ENCODE measurements at places on chromosomes 12 and 14. TPM values are rescaled to one million over a fixed set of nuclear protein-coding genes. Genes with fewer than 3 reads are reported as not detected.

DNA sequence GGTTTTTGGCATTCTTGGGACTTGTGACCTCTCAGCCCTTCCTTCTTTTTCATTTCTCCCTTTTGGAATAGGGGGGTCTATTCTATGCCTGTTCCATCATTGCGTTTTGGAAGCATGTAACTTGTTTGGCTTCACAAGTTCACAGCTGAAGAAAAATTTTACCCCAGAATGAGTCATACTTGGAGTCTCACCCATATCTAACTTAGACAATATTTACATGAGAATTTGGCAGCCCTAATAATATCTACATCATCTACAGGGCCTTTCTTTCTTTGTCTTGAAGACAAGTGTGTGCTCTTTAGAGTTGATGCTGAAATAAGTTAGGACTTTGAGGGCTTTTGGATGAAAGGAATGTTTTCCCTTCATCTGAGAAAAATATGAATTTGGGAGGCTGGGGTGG lies 1312.9 kb upstream of the FLRT2 start:
- H3K4me1 ChIP-seq: no peaks in the 10 kb centered on the region
- no peak overlapping the region for H3K27ac ChIP-seq
- H3K36me3 ChIP-seq: no peaks in the 10 kb centered on the region
- DNase-seq: no peak

DNA sequence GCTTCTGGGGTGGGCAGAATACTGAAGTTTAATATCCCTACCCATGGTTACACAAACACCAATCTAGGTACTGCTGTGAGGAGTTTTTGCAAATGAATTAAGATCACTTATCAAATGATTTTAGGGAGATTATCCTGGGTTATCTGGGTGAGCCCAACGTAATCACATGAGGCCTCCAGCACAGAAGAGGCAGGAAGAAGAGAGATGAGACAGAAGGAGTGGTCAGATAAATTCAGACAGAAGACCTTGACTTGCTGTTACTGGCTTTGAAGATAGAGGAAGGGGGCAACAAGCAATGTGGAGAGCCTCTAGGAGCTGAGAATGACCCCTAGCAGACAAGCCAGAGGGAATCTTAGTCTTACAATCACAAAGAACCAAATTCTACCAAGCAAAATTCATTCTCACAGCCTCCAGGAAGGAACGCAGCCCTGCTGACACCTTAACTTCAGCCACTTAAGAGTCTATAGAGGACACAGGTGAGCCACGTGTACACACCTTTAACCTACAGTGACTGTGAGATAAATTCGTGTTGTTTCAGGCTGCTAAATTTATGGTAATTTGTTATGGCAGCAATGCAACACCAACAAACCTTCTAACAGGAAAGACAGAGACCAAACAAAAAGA lies 49.4 kb downstream of the FERMT2 start:
- H3K27ac ChIP-seq: no peak overlapping the region
- H3K36me3 ChIP-seq: peaks cover 36% of the 10 kb centered on the region
- no peak overlapping the region for H3K4me3 ChIP-seq
- peaks cover 51% of the 10 kb centered on the region for H3K4me1 ChIP-seq
- DNase-seq: no peak
- H3K27me3 ChIP-seq: no peaks in the 10 kb centered on the region

DNA sequence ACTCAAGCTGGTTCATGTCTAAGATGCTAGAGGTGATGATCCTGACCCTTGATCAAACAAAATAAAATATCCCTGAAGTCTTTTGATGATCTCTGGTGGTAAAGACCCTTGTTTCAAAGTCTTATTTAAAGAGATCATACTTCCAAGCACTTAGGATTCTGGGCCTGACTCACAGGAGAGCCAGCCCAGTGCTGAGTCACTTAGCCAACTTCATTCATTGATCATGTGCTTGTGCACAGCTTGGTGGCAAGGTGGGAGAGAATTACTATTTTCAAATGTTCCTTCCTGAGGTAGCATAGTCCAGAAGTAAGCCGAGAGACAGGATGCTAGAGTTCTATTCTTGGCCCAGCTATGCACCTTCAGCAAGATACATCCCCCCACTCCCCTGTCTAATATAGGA lies 40.6 kb downstream of the SCN8A start:
- DNase-seq: no peak
- no peaks in the 10 kb centered on the region for H3K36me3 ChIP-seq
- peaks cover 6% of the 10 kb centered on the region for H3K4me1 ChIP-seq
- H3K27me3 ChIP-seq: no peaks in the 10 kb centered on the region
- no peak overlapping the region for H3K4me3 ChIP-seq

DNA sequence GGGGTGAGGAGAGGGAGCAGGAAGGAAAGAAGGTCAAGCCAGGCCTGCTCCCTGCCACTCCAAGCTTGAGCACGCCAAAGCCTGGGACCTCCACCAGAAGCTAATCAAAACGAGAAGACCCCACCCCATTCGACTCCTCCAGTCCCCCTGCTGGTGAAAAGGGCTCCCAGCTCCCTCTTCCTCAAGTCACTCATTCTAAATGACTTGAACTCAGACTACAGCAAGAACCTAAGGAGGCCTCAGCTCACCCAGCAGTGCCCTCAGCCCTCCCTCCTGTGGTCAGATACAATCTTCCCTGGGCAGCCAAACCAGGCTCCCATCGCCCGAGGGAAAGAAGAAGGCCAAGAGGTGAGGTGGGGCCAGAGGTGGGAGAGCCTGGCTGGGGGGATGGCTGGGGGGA lies 17.4 kb downstream of the HDAC7 start:
- H3K27ac ChIP-seq: no peak overlapping the region
- no peaks in the 10 kb centered on the region for H3K27me3 ChIP-seq
- H3K4me3 ChIP-seq: no peak overlapping the region
- no peak for DNase-seq
- H3K36me3 ChIP-seq: peaks cover 89% of the 10 kb centered on the region
- peaks cover 15% of the 10 kb centered on the region for H3K4me1 ChIP-seq

DNA sequence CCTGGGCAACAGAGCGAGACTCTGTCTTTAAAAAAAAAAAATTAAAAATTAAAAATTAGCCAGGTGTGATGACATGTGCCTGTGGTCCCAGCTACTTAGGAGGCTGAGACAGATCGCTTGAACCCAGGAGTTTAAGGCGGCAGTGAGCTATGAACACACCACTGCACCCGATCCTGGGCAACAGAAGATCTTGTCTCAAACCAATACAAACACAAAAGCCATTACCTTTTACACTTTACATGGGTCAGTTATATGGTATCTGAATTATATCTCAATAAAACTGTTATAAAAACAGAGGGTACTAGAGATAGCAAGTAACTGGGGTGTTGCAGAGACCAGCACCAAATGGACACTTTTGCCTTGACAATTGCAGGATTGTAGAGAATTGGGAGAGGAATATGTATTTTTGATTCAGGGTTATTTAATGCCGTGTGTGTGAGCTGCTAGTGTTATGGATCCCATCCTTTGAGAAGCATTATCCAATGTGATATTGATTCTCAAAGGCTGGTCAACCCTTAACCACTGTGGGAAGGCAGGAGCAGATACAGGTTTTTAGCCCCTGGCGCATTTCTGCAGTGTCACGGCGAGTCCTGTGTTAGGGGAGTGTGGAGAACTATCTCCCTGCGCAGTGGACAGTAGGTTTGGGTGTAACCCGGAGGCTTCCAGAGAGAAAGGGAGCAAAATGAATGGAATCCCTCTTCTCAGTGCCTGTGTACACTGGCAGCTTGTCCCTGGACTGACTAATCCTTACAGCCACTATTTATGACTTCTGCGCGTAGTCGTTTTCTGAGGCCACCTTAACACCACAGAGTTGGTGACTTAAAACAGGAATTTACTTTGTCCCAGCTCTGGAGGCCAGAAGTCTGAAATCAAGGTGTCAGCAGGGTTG lies 4.3 kb downstream of the PSMD9 start:
- peak overlapping the region; percentile 37 for H3K27ac ChIP-seq
- peaks cover 28% of the 10 kb centered on the region for H3K4me1 ChIP-seq
- H3K4me3 ChIP-seq: no peak overlapping the region
- no peaks in the 10 kb centered on the region for H3K27me3 ChIP-seq

GRCh38 chr12:124213666-124214347 lies 81.1 kb upstream of the RFLNA start:
- no peak overlapping the region for H3K27ac ChIP-seq
- peaks cover 26% of the 10 kb centered on the region for H3K4me1 ChIP-seq
- peak; percentile 10 for DNase-seq

DNA sequence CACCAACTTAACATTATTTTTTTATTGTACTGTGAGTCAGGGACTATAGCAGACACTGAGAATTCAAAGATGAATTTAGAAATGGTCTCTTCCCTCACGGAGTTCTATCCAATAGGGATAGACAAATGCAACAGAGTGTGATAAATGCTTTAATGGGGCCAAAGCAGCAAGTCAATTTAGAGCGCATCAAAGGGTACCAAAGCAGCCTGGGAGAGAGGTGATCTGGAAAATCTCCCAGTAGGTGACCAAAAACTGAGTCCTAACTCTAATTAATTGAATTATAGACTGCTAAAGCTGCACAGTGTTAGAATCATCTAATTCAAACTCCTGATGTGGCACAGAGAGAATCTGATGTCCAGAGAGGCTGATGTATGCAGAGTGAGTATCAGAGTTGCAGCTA lies 2.6 kb downstream of the LIN7A start:
- no peak overlapping the region for H3K4me3 ChIP-seq
- no peak overlapping the region for H3K27ac ChIP-seq
- DNase-seq: no peak

DNA sequence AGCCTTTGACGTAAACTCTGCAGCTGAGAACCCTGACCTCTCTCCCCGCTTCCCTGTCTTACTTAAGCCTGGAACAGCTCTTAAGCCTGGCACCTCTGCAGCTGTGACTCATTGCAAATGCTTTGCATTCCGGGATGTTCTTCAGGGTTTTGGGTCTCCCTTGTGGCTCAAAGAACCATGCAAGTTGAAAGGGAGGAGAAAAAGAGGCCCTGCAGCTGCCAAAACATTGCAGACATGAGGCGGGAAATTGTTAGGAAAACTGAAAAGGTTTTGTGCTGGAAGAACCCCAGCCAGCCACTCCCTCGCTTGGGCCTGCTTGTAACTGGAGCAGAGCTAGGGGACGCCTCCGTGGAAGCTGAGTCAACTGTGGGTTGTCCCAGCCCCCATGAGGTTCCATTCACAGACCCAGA lies 60.2 kb upstream of the FERMT2 start:
- no peaks in the 10 kb centered on the region for H3K36me3 ChIP-seq
- peaks cover 26% of the 10 kb centered on the region for H3K4me1 ChIP-seq
- no peak overlapping the region for H3K4me3 ChIP-seq
- H3K27ac ChIP-seq: peak overlapping the region; percentile 79
- H3K27me3 ChIP-seq: no peaks in the 10 kb centered on the region

GRCh38 chr14:32542507-32542906 lies 213.4 kb downstream of the AKAP6 start:
- H3K27me3 ChIP-seq: no peaks in the 10 kb centered on the region
- DNase-seq: no peak
- H3K36me3 ChIP-seq: no peaks in the 10 kb centered on the region

- no peak overlapping the region for H3K27ac ChIP-seq
- no peaks in the 10 kb centered on the region for H3K36me3 ChIP-seq
- H3K4me1 ChIP-seq: peaks cover 33% of the 10 kb centered on the region
- H3K4me3 ChIP-seq: no peak overlapping the region
Observed at GRCh38 chr12:62783881-62784280, 151.1 kb downstream of the PPM1H start.

DNA sequence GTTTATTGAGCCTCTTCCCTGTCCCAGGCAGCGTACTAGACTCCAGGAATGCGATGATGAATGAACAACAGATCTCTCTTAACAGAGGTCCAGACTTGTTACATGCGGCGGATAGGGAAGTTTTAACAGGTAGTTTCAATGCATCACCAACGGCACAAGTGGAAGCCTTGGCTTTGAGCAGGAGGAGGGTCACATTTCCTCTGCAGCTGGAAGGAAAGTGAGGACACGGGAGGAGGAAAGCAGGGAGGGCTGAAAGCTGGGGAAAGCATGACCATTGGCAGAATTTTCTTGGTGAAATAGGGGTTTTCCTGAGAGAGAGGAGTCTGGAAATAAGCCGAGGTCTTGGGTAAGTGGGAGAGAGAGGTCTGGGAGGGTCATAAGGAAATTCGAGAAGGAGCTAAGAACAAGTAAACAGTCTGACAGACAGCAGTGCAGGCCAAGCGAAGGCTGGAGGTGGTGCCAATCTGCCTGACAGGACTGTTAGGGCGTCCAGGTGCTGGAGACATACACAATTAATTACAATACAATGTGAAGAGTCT lies 15.4 kb downstream of the BHLHE41 start:
- DNase-seq: no peak
- H3K4me3 ChIP-seq: no peak overlapping the region
- H3K27me3 ChIP-seq: no peaks in the 10 kb centered on the region
- H3K36me3 ChIP-seq: no peaks in the 10 kb centered on the region
- H3K27ac ChIP-seq: no peak overlapping the region

DNA sequence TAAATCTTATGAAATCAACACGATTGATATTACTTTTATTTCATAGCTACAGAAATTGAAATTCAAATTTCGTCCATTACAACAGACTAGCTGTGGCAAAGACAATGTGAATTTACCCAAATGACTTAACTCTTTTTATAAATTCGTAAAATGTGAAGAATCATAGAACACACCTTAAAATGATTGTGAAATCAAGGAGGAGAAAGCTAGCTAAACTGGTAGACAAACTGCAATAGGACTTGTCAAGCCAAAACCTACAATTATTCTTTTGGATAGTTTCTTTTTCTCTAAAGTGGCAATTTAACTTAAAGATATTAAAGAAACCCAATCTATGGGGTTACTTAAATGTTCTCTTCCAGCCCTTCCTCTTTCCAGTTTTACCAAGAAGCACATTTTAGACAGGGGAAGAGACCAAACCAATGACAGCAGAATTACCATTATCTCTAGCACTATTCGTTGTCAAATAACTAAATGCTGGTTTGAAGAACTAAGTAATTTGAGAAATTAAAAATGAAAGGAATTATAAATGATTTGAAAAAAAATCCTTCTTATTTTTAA lies 807 bp upstream of the SLC16A7 start:
- H3K4me1 ChIP-seq: peaks cover 14% of the 10 kb centered on the region
- no peaks in the 10 kb centered on the region for H3K36me3 ChIP-seq
- H3K27me3 ChIP-seq: no peaks in the 10 kb centered on the region
- DNase-seq: no peak

DNA sequence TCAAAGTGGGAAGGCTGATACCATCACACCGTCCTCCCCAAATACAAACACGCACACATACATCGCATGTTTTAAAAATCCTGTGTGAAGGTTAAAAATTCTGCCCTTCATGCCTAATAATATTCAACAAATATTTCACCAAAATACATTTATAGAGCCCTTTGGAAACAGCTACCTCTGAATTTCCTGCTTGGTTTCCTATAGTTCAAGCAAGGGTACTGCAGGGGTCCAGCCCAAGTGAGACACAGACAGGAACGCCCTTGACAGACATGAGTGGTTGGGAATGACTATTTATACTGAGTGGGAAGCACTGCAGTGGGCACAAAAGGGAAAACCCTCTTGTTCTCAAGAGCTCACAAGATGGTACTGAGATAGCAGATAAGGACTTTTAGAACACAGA lies 51.0 kb downstream of the ST8SIA1 start:
- no peaks in the 10 kb centered on the region for H3K36me3 ChIP-seq
- no peak overlapping the region for H3K4me3 ChIP-seq
- no peak for DNase-seq
- H3K27ac ChIP-seq: peak overlapping the region; percentile 83
- H3K4me1 ChIP-seq: peaks cover 29% of the 10 kb centered on the region

The SSPN gene
- 37.1 TPM for total RNA-seq

The PKP2 gene
- total RNA-seq: 29.9 TPM

The HOXC13 gene
- 6.0 TPM for total RNA-seq

The SLC5A8 gene
- total RNA-seq: not detected

The PDZRN4 gene
- not detected for total RNA-seq

The FAIM2 gene
- total RNA-seq: not detected
